ENCODE measurements at places on chromosomes 5 and 9.

DNA sequence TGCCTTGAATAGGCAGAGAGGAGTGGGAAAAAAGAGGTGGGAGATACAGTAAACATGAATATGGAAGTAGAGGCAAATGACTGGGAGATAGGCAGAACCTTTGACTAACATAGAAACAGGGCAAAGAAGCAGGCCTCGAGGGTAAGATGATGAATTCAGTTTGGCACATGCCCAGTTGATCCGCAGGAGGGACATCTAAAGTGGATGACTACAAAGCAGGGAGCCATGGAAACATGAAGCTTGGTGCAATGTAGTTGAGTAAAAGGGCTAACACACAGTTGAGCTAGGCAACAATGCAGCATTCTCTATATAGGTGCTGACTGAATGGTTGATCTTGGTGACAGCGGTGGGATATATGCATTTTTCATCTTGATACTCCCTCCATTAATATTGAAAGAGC, 253.8 kb downstream of the DMRT2 start:
- no peak for DNase-seq

DNA sequence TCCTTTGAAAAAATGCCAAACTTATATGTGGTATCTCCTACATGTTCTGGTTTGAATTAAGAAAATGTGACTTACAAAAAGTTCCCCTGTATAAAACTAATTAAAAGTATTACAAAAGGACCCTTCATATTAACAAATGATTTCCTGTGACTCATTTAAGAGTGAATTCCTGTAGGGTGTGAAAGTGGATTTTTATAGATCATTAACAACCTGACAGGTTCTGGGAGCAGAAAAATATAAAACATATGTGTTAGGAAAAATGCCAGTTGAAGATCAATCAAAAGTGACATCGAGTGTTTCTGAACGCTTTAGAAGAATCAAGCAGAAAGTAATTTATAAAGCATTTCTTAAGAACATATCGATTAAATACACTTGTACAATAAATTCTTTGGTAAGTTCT, 35.5 kb downstream of the CAMK4 start:
- no peak for DNase-seq

- DNase-seq, result no peak
Observed at GRCh38 chr9:18077941-18078678, 395.8 kb upstream of the ADAMTSL1 start.

DNA sequence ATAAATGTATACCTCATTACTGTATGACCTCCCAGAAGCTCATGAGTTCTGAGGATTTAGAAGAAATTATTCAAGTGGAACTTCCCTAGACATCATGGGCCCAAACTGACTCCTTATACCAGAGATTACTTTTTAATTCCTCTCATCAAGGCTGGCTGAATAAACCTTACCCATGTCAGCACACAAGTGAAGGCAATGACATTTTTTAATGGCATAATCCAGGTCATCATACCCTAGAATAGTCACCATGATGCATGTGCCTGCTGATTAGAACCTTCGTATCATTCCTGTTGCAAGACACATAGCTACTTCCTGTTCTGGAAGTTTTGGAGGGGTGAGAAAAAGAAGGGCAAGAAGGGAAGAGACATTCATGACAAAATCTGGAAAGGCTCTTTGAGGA, 49.8 kb upstream of the IFNK start:
- DNase-seq, result no peak

Data from H54 (cell line).